Fibroblast of the aortic adventitia (primary cell): ENCODE measurements at places on chromosomes 2 and 18.

DNA sequence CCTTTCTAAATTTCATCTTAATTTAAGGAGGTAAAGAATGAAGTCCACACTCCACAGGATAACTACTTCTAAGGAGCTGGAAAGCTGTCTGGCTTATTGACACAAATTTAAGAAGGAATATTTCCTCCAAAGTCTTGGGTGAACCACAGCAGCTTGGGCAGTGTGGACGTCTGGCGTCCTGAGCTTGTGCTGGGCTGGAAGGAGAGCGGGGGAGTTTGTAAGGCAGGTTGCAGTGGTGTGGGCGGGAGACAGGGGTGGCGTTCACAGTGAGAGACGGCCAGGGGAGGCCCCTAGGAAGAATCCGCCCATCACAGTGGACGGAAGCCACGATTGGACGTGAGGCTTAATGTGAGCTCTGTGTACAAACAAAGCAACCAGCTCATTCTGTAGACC lies 25.7 kb downstream of the ADI1 start:
- DNase-seq, result peak; percentile 73

DNA sequence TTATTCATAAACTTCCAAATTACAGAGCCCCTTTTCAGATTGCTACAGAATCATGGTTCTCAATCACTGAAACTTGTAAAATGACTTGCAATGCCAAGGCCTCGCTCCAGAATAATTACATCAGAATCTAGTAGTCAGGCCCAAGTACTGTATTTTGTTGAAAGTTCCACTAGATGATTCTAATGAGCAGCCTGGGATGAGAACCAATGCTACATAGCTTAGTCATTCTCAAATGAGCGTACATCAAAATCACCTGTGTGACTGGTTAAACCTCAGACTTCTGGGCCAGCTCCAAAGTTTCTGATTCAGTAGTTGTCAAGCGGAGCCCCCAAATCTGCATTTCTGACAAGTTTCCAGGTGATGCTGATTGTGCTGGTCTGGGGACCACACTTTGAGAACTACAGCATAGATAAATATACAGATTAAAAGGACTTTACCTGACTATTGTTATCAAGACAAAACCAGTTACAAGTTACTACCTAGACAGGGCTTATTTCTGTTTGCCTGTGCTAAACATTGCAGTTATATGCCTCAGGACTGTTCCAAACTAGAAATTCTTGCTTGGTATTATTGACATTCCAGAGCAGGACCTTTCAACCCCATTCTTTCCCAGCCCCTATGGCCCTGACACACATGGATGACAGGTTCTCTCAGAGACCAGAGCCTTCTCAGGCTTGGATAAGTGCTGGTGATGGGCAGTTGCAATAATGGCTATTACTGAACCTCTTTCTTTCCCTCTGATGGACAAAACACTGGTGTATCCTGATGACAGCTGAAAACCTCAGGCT lies 83.1 kb downstream of the UPP2 start:
- no peak for DNase-seq

DNA sequence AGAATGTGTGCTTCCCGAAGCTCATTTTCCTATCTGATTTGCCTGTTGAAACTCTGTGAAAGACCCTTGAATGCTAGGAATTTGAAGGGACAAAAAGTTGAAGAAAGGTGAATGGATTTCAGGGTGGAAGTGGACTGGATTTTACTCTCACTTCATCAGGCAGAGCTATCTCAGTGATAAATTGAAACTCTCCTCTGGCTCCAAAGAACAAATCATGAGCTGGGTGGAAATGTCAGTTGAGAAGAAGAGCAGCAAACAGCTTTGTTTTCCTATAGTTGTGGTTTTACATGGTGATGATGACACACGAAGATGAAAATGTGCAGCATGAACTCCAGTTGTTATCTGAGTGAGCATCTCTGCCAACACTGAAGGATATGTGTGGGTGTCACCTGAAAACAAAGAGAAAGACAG lies 34.4 kb downstream of the CD28 start:
- DNase-seq, result peak; percentile 42

- DNase-seq, result peak; percentile 80
Measured at GRCh38 chr2:26299471-26300101, 46.4 kb upstream of the SELENOI start.

DNA sequence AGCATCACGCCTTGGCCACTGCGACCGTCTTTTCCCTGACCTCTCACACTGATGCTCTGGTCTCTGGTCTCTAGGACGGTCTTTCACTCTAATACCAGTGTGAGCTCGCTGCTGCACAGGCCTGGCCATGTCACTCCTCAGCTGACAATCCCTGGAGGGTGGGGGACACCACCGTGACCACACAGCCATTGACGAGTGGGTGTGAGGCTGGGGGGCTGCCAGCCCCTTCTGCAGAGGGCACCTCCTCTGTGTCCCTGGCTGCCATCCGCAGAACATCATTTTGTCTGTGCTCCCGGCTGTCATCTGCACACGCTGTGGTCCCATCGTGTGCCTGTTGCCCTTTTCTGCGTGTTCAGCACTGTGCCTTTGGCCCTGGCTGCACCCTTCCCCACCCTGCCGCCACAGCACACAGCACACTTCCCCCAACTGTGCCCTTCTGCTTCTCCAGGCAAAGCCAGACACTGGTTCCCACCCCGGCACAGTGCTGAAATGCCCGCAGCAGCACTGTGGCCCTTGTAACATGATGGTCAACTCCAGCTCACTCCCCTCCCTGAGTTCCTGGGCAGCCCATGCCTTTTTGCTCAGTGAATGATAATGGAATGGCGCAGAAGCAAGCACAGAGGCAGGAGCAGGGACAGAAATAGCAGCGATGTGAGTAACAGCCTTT lies 30.4 kb upstream of the INHBB start:
- no peak for DNase-seq
